NCI-H2171 (cell line): ENCODE measurements at places on chromosomes 6 and 20.

- no peak for DNase-seq
Observed at GRCh38 chr6:125421836-125422235, 120.1 kb upstream of the HDDC2 start.

GRCh38 chr20:41373931-41374920 is 7.6 kb upstream of the EMILIN3 start:
- no peak for DNase-seq

DNA sequence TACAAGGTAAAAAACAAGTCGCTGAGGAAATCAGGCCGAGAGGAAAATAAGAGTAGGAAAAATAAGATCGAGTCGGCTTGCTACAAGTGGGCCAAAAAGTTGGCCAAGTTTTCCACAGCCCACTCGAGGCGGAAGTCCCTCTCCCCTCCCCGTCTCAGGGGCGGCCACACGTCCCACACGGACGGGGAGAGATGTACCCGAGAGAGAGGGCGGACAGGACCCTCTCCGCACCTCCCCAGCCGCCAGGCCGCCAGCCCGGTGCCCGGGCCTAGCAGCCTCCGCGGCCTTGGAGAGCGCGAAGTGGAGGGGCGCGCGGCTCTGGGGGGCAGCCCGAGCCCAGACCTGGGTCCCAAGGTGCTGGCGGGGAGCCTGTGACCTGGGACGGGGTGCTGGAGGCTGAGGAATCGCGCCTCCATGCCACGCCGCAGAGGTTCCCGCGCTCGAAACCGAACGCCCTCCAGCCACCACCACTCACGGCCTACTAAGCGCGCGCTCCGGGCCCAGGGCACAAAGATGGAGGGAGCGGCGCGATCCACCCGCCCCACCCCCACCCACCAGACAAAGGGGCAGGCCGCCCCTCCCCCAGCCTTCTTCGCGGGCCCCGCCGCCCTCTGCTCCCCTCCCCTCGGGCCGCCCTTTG is 1.9 kb upstream of the HMGA1 start:
- no peak for DNase-seq

GRCh38 chr20:49885558-49886332 is 29.6 kb downstream of the SPATA2 start:
- DNase-seq = no peak

GRCh38 chr6:6915219-6915618 is 192.5 kb upstream of the RREB1 start:
- DNase-seq = no peak

- DNase-seq = no peak
Observed at GRCh38 chr20:38084425-38084951, 50.9 kb downstream of the RPRD1B start.

GRCh38 chr6:143050509-143050908 is 10.2 kb upstream of the AIG1 start:
- DNase-seq = no peak

DNA sequence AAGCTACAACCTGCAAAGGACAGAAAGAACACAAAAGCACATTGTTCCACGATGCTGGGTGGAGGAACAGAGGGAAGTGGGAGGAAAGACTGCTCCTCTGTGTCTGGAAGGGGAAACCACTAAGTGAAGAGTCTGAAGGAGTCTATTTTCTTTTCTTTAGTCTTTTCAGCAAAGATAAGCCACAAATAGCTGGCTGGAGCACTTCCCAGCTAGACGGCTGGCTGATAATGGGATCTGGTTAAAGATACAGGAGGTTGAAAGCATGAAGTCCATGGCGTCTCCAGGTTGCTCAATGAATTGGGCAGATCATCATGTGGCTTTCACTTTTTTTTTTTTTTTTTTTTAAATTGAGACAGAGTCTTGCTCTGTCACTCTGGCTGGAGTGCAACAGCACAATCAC is 154.0 kb upstream of the KCNG1 start:
- no peak for DNase-seq

- DNase-seq = no peak
Observed at GRCh38 chr6:162670345-162670744, 57.2 kb downstream of the PRKN start.

DNA sequence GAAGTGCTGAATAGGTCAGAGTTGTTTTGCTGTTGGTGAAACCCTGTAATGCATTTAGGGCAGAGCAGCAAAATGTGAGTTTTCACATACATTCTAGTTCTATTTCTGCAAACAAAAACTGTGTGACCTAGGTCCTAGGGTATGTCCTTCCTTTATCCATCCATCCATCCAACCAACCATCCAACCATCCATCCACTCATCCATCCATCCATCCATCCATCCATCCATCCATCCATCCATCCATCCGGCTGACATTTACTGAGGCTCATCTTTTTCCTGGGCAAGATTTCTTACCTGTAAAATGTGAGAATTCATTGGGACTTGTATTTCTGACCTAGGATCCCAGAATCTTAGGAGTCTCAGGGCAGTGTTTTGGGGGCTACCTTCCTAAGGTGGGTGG is 14.5 kb downstream of the PNPLA1 start:
- no peak for DNase-seq

GRCh38 chr6:68761985-68762384 is 126.9 kb downstream of the ADGRB3 start:
- no peak for DNase-seq

- no peak for DNase-seq
Observed at GRCh38 chr6:98941319-98941718, 6.4 kb downstream of the FBXL4 start.

DNA sequence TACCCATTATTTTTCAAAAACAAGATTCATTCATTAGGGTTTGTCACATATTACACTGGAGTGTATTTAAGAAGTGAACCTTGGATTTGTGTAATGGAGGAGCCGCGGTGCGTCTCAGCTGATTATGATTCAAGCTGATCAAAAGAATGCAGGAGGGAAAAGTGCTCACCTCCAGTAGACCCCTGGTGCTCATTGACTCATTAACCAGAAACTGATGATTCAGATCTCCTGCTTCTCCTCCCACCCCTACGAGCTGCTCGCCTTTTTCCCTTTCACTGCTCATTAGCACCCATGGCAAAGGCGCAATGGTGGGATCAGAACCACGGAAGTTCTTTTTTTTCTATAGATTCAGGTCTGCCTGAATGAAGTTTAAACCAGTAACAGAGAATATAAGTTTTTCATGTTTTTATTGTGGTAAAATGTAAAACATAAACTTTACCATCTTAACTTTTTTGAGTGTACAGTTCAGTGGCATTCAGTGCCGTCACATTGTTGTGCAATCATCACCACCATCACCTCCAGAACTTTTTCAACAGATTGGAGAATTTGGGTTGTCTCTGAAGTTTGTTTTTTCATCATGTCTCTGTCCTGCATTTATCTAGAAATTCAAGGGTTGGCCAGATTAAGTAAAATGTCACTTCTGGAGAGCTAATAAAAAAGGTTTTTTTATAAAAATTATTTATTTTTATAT is 101.6 kb downstream of the LINC00237 start:
- DNase-seq = no peak

DNA sequence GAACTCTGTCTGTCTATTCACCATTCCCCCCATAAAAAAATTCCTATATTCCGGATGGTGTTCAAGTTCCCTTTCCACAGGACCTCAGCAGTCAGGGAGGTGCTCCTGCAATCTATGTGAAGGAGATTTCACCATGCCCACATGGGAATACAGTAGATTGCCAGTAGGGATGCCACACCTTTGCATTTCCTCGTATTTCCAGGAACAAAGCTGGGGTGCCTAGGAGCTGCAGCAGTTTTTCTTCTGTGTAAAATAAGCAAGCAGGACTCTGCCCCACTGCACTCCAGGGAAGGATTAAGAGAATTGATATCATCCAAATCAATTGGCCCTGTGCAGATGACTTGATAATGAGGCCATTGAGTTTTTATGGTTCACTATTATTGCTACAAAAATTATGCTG is 7.4 kb upstream of the KIF16B start:
- DNase-seq = no peak

DNA sequence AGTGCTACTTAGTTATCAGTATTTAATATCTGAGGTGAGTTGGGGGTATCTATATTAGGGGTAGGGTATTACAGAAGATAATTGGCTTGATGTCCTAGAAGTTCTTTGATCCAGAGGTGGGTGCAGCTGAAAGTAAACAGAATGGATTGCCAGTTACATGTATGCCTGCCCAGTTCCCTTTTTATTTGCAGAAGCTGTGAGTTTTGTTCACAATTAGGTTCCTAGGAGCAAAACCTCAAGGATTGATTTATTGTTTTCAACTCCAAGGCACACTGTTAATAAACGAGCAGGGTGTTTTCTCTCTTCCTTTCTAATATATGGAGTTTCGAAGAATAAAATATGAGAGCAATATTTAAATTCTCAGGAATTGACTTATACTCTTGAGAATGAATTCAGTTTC is 129.0 kb downstream of the SULF2 start:
- DNase-seq = no peak

DNA sequence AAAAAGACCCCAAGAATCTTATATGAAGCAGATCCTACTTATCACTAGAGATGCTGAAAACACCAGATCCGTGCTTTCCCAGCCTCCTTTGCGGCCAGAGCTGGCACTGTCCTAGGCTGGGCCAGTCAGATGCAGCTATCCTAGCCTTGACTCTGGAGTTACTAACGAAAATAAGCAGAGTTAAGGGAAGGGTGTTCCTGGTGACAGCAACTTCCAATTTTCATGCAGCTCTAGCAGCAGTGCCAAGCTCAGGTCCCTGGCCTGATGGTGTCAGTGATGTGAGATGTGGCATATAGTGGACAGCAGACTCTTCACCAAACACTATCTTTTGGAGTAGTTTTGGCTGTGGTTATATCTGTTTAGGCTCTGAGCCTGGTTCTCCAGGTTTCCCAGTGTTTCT is 25.6 kb upstream of the ABCC10 start:
- no peak for DNase-seq
